ENCODE measurements at places on chromosomes 7 and 10.

DNA sequence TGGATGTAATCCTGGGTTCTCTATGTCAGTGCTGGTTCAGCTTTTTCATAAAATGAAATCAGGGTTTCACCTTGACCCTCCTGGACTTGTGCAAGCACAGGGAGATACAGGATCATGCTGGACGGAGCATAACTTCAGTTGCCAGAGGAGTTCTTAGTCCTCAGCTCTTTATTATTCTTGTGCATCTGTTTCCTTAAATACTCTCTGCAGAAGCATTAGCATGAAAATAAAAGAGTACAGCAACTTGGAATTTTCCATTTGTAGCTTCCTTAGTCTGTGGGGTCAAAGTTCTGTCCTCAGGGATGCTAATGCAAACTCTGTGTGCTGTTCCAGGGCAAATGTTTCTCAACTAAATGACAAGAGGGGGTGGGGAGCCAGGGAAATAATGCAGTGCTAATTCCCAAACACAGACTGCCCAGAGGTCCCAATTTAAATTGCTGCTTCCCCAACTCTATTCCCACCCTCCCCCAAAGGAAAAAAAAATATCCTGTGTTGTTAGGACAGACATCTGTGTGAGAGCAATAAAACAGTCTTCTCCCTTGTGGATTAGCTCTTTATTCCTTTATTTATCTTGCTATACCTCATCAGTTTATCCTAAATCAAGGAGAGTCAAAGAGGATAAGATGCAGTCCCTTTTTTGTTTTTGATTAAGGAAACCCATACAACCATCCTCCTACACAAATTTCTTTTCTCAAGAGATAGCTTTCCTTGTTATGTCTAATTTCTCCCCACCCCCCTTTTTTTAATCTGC, 905.0 kb downstream of the LRMDA start:
- no peak for DNase-seq

DNA sequence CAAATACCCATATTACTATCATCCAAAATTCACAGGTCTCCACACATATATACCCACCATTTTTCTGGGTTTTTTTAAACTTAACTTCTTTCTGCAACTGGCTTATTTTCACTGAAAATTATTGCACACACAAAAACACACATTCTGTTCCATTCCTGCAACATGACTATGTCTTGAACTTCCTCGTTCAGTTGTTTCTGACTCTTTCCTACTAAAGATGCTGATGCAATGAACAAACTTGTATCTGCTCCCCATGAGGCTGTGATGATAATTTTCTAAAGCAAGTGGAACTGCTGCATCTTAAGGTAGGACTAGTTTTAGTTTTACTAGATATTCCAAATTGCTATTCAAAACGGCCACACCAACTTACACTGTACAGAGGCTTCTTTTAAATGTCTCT, 77.7 kb downstream of the OSBPL3 start:
- no peak for DNase-seq

DNA sequence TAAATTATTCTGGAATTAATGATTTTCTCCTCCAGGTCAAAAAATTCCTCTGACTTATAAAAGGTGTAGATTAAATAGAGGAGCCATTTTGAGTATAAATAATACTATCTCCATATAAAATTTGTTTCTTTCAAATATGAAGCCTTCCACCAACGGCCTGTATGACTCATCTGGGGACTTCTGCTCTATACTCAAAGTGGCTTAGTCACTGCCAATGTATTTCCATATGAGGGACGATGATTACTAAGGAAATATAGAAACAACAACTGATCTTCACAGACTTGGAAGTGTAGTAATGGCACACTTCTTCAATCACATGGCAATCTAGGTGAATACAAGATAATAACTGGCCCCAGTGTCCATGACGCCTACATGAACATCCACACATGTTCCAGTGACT, 335.6 kb upstream of the HGF start:
- peak; percentile 86 for DNase-seq

DNA sequence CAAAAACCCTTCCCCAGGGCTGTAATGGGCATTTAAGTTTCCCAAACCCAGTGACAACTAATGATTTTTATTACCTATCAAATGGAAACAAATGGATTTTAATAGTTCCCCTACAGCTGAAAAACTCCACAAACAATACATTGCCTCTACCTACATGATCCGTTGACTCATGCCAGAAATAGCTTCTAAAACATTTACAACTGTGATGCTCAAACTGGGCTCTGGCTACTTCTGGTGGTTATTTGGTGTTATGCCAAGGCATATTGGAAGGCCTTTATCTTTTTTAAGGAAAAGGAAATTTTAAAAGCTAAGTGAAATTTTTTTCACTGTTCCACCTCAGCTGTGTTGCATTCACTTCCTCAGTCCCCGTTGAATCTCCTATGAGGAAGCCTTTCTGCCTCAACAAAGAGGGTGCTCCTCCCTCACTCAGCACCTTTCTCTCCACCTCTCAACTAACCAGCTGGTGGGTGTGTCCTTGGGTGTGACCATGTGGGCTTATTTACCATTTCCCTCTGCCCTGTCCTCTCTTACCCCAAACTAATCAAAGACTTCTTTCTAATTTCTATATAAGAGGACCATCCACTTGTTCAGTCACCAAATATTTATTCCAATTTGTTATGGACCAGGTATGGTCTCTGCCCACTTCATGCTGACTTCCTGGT, 82.9 kb downstream of the PRTFDC1 start:
- no peak for DNase-seq

GRCh38 chr7:140640727-140641523, at the start of gene DENND2A:
DENND2A (minus strand) TSS chr7:140640813; CDS start chr7:140602397, 38,416 bp downstream.
- no peak for DNase-seq

- DNase-seq = peak; percentile 25
Observed at GRCh38 chr10:68406111-68406814, 814 bp downstream of the RUFY2 start.

GRCh38 chr10:113037218-113037617, 87.2 kb downstream of the TCF7L2 start:
- DNase-seq = no peak

GRCh38 chr7:155722936-155723335, 78.5 kb downstream of the RBM33 start:
- no peak for DNase-seq

DNA sequence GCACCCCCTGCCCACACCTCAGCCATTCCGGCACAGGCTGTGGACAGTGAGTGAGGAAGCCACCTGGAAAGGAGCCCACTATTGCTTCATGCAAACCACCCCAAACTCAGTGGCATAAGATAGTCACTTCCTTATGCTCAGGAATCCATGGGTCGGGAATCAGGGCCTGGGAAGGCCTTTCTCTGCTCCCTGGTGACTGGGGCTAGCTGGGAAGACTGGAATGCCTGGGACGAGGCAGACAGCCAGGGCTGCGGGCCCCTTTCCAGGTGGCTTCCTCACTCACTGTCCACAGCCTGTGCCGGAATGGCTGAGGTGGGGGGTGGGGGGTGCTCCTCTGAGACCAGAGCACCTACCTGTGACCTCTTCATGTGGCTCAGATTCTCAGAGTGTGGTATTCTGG, 74.1 kb upstream of the GRB10 start:
- DNase-seq = no peak

GRCh38 chr7:119572132-119572531, 700.8 kb upstream of the KCND2 start:
- DNase-seq = no peak

- DNase-seq = no peak
Observed at GRCh38 chr10:46169736-46170135, 117.1 kb upstream of the ANTXRL start.

- DNase-seq = peak; percentile 82
Observed at GRCh38 chr10:105017116-105017515, 376.0 kb downstream of the SORCS3 start.

- peak; percentile 27 for DNase-seq
Observed at GRCh38 chr7:93147363-93147762, 822 bp downstream of the SAMD9L start.

DNA sequence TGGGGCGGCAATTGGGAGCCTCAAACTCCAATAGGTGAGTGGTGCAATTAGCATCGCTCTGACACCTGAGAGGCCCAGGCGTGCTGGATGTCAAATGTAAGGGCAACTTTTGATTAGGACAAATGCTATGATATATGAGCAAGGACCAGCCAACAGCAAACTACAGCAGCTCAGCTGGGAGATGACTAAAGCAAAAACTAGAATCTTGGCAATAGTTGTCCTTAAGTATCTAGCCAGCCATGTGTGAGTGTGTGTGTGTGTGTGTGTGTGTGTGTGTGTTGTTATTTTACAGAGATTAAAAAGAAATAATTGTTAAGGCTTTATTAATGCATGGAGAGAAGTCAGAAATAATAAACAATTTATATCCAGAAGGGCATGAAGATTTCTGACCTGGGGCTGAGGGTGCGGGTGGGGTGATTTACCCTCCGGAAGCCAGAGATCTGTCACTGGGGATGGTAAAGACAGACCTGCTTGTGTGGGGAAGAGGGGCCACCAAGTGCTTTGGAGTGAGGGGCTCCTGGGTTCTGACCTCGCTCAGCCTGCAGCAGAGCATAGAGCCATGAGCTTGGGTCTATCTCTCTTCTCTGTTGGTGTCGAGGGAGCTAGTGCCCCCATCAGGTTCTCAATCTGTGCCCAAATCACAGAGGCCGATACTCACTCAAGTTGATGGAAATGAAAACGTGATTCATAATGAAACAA, 77.3 kb downstream of the EMX2 start:
- no peak for DNase-seq

- no peak for DNase-seq
Observed at GRCh38 chr10:44769450-44769849, 141.7 kb upstream of the TMEM72 start.

GRCh38 chr10:17212802-17213221, 11.3 kb upstream of the TRDMT1 start:
- no peak for DNase-seq

DNA sequence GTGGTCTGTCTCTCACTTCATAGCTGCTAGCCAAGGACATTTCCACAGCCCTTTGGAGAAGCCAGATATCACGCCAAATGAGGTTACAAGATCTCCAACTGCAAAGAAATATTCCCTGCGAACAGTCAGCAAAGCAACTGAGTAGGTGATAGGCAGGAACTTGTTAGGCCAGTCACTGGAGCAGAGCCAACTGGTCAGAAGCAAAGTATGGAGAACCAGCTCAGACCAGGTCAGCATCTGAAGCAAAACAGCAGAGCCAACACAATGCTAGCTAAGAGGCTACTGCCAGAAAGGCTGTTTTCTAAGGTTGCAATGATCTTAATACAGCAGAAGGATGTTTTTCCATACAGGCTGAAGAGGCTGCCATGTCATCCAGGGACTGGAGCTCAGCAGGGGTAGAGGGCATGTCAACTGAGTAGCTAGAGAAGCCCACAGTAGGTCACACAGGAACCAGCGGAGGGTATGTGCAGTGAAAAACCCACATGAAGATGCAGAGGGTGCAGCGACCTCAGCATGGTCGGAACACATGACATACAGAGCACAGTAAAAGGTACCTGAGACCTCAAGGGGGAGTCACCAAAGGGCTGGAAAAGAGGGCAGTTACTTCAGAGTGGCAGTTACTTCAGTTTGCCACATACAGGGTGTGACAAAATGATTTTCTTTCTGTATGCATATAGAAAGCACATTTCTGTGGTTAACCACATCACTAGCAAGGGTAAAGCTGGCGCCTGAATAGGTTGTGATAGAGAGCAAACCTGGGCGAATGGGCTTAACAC, 8.9 kb downstream of the SEC31B start:
- DNase-seq = peak; percentile 55

DNA sequence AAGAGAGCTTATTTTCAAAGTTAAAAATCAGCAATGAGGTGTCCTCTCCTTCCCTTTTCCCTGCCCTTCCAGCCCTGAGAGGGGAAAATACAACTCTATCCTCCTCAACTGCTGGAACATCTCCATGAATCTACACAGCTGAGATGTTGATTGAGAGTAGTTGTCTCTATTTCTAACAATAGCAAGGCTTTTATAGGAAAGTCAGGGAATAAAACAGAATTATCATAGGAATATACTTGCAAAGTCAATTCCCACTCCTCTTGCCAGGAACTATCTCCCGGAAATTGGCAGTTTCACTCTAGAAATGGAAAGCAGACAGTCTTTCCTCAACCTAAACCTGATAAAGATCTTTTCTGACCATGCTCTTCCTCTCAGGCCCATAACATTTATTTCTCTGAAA, 8.8 kb downstream of the HGF start:
- DNase-seq = no peak

- DNase-seq = peak; percentile 60
Observed at GRCh38 chr7:16114633-16115032, 306.7 kb downstream of the CRPPA start.

Measured in bronchial epithelial cell (primary cell).